ENCODE measurements at places on chromosomes 1 and 21. TPM values are rescaled to one million over a fixed set of nuclear protein-coding genes. Genes with fewer than 3 reads are reported as not detected.

DNA sequence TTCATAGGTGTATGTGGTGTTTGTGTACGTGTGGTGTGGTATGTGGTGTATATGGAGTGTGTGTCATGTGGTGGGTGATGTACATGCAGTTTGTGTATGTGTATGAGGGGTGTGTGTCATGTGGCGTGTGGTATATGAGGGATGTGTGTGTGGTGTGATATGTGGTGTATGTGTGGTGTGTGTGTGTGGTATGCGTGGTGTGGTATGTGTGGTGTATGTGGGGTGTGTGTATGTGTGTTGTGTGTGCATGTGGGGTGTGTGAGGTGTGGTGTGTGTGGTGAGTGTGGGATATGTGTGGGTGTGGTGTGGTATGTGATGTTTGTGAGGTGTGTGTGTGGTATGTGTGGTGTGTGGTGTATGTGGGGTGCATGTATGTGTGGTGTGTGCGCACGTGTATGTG lies 272.4 kb downstream of the PCP4 start:
- H3K4me3 ChIP-seq: no peak overlapping the region
- DNase-seq: no peak
- peaks cover 3% of the 10 kb centered on the region for H3K4me1 ChIP-seq
- H3K27ac ChIP-seq: no peak overlapping the region
- H3K27me3 ChIP-seq: no peaks in the 10 kb centered on the region

DNA sequence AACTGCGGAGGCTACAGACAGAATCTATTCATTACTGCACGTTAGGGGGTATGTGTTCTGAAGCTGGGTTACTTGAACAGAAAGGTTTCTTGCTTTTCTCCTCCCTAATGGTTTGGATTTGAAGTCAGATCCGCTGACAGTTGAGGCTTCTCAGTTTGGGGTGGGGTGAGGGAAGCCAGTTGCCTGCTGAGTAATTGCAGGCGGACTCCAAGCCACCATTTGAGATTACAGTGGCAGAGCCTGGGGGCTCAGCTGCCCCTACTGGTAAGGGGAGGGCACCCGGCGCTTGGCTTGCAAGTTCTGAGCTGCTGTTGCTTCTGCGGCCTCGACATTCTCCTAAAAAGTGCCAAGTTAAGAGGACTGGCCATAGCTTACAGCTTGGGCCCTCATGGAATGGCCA lies 2.0 kb downstream of the GRHL3 start:
- H3K4me3 ChIP-seq: no peak overlapping the region
- no peak for DNase-seq
- peaks cover 14% of the 10 kb centered on the region for H3K4me1 ChIP-seq
- H3K27me3 ChIP-seq: peaks cover 10% of the 10 kb centered on the region

GRCh38 chr1:24020025-24020424 lies 39.9 kb upstream of the SRSF10 start:
- H3K4me1 ChIP-seq: peaks cover 36% of the 10 kb centered on the region
- DNase-seq: no peak
- H3K36me3 ChIP-seq: no peaks in the 10 kb centered on the region
- no peaks in the 10 kb centered on the region for H3K27me3 ChIP-seq
- peak overlapping the region; percentile 96 for H3K27ac ChIP-seq

- no peaks in the 10 kb centered on the region for H3K27me3 ChIP-seq
- no peaks in the 10 kb centered on the region for H3K4me1 ChIP-seq
- no peak overlapping the region for H3K27ac ChIP-seq
- DNase-seq: no peak
- no peaks in the 10 kb centered on the region for H3K36me3 ChIP-seq
Observed at GRCh38 chr1:245433561-245433960, 278.8 kb downstream of the KIF26B start.

DNA sequence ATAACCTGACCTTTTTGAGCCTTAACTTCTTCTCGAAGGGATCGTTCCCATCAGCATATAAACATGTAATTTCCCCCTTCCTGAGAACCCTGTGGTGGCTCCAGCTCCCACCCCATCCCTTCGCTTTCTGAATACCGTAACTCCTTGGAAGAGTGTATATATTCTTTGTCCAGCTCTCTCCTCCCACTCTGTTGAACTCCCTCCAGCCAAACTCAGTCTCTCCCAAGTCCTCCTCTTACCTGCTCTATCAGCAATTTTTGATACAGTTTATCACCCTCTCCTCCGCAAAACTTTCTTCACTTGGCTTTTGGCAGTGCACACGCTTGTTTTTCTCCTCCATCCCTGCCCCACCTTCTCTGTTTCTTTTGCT lies 109.9 kb upstream of the SLC25A33 start:
- no peaks in the 10 kb centered on the region for H3K27me3 ChIP-seq
- H3K27ac ChIP-seq: peak overlapping the region; percentile 72
- H3K36me3 ChIP-seq: no peaks in the 10 kb centered on the region

DNA sequence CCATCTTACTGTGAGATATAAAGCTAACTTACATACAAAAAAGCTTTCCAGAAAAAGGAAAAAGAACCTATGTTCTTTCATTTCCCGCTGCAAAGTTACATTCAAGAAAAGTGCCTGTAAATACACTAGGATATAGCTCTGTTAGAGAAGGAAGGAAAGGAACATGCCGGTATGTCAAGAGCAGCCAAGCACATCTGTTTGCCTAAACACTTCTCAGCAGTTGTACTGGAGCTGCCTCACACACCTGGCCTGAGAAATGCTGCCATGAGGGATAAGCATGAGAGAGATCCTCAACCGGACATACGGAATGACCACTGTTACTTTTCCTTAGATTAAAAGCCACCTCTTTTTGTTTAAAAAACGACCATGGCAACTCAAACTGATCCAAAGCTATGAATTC lies 189.7 kb downstream of the RERE start:
- H3K27me3 ChIP-seq: no peaks in the 10 kb centered on the region
- H3K4me3 ChIP-seq: no peak overlapping the region
- H3K27ac ChIP-seq: no peak overlapping the region
- H3K4me1 ChIP-seq: peaks cover 39% of the 10 kb centered on the region
- no peaks in the 10 kb centered on the region for H3K36me3 ChIP-seq
- DNase-seq: no peak

DNA sequence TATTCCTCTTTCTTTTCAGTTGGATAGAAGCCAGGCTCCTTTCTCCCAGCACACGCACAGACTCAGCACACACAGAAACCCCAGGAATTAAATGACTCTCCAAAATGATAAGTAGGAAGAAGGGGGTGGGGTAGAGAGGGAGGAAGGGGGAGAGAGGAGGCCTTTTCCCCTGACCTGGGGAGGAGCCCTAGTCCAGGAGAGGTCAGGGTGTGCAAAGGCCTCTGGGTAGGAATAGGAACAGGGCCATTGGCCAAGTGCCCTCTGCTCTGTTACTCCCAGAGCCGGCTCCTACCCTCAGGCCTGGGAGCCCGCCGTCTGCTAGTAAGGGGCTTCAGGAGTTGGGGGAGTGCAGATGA lies 35.6 kb upstream of the PUM1 start:
- H3K4me3 ChIP-seq: no peak overlapping the region
- H3K4me1 ChIP-seq: peaks cover 18% of the 10 kb centered on the region

GRCh38 chr1:168202941-168203654 lies 22.7 kb upstream of the SFT2D2 start:
- H3K27me3 ChIP-seq: no peaks in the 10 kb centered on the region
- H3K36me3 ChIP-seq: peaks cover 34% of the 10 kb centered on the region
- no peak for DNase-seq
- H3K27ac ChIP-seq: no peak overlapping the region
- H3K4me1 ChIP-seq: no peaks in the 10 kb centered on the region
- no peak overlapping the region for H3K4me3 ChIP-seq

- no peak for DNase-seq
- no peaks in the 10 kb centered on the region for H3K36me3 ChIP-seq
- no peak overlapping the region for H3K4me3 ChIP-seq
- H3K27ac ChIP-seq: no peak overlapping the region
- no peaks in the 10 kb centered on the region for H3K27me3 ChIP-seq
Observed at GRCh38 chr1:78254517-78254916, 208.8 kb downstream of the GIPC2 start.

DNA sequence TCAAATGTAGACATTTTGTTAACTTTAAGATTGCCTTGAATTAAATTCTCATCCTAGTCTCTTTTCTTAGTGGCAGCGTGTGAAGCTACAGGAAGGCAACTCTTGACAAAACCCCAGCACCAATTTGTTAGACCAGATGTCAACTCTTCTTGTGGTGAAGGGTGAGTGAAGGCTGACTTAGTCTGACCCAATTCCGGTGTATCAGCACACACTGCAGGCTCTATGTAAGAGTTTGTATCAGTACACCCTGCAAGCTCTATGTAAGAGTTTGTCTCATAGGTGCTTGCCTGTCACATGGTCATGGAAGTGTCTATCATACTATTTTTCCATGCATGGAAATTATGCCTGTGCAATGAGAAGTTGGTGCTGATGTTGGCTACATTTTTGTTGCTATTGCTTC lies 16.8 kb downstream of the CR2 start:
- no peak overlapping the region for H3K4me3 ChIP-seq
- peaks cover 7% of the 10 kb centered on the region for H3K27me3 ChIP-seq
- no peak overlapping the region for H3K27ac ChIP-seq
- no peaks in the 10 kb centered on the region for H3K36me3 ChIP-seq
- DNase-seq: no peak

- H3K27me3 ChIP-seq: no peaks in the 10 kb centered on the region
- no peaks in the 10 kb centered on the region for H3K4me1 ChIP-seq
- no peak for DNase-seq
- no peaks in the 10 kb centered on the region for H3K36me3 ChIP-seq
Observed at GRCh38 chr21:25831300-25831960, 96.7 kb downstream of the GABPA start.

GRCh38 chr1:31064111-31064717 lies 1.3 kb downstream of the PUM1 start:
- no peak for DNase-seq
- H3K4me3 ChIP-seq: peak overlapping the region; percentile 90
- H3K27ac ChIP-seq: peak overlapping the region; percentile 98
- H3K27me3 ChIP-seq: no peaks in the 10 kb centered on the region

GRCh38 chr1:47598357-47598756 lies 160.5 kb downstream of the FOXD2 start:
- peaks cover 9% of the 10 kb centered on the region for H3K27me3 ChIP-seq
- no peaks in the 10 kb centered on the region for H3K4me1 ChIP-seq
- H3K4me3 ChIP-seq: no peak overlapping the region
- no peaks in the 10 kb centered on the region for H3K36me3 ChIP-seq

GRCh38 chr21:34611528-34611927 lies 3.4 kb downstream of the RCAN1 start:
- no peaks in the 10 kb centered on the region for H3K36me3 ChIP-seq
- no peak overlapping the region for H3K4me3 ChIP-seq
- H3K27ac ChIP-seq: no peak overlapping the region

DNA sequence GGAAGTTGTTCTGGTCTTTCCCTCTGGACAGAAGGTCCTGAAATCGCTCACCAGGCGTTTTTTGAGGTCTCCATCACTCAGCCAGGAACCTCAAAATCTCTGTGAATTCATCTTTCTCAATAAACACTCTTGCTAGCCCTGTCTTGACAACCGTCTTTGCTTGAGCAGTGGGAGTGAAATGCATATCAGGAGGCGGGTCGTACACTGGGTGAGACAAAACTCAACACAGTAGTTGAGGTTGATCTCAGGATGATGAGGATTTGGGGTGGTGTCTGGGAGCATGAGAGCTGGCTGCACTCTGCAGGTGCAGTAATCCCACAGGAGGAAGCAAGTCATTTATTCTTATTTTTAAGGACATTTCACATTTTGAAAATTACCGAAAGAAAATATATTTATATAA lies 1.9 kb downstream of the GPR25 start:
- H3K27ac ChIP-seq: no peak overlapping the region
- no peak overlapping the region for H3K4me3 ChIP-seq
- H3K36me3 ChIP-seq: no peaks in the 10 kb centered on the region
- peaks cover 55% of the 10 kb centered on the region for H3K27me3 ChIP-seq

DNA sequence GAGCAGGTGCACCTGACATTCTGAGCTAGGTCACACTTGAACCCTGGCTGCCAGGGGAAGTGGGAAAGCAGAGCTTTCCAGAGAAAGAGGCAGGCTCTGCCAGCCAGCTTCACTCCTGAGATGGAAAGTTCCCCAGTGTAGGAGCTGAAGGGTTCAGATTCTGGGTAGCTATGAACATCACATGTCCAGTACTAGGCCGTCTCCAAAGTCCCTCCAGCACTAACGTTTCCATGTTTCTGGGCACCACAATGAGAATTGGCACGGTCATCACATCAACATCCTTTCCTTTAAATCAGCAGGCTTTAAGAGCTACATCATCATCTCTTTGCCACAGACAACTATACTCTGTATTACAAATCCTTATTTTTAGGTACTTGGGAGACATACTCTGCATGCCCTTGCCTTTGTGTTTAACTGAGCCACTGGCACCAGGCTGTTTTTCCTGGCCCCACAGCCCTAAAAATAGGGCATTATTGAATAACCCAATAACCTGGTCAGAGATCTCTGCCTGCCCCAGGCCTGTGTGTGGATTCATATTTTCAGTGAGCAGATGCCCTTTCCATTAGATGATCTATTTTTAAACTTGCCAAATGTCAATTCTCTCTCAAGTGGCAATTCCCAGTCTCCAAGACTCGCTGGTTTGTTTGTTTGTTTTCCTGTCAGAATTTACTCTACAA lies 35.4 kb upstream of the USP24 start:
- H3K27ac ChIP-seq: no peak overlapping the region
- H3K27me3 ChIP-seq: no peaks in the 10 kb centered on the region
- H3K36me3 ChIP-seq: no peaks in the 10 kb centered on the region
- no peak overlapping the region for H3K4me3 ChIP-seq
- no peak for DNase-seq

GRCh38 chr1:66050123-66050522 lies 257.4 kb downstream of the PDE4B start:
- DNase-seq: no peak
- H3K27ac ChIP-seq: no peak overlapping the region
- H3K4me3 ChIP-seq: no peak overlapping the region
- no peaks in the 10 kb centered on the region for H3K27me3 ChIP-seq
- no peaks in the 10 kb centered on the region for H3K36me3 ChIP-seq

- H3K27ac ChIP-seq: no peak overlapping the region
- H3K4me1 ChIP-seq: no peaks in the 10 kb centered on the region
- DNase-seq: no peak
Observed at GRCh38 chr1:177185209-177185608, 14.5 kb downstream of the BRINP2 start.

GRCh38 chr1:67194209-67194863 lies 28.1 kb downstream of the IL23R start:
- H3K4me3 ChIP-seq: no peak overlapping the region
- no peaks in the 10 kb centered on the region for H3K36me3 ChIP-seq
- H3K27ac ChIP-seq: no peak overlapping the region
- DNase-seq: no peak

The ARHGAP30 gene
- total RNA-seq: 38.0 TPM

The XCL1 gene
- total RNA-seq: 0.90 TPM

The TNFRSF9 gene
- 0.49 TPM for total RNA-seq

The TMPRSS2 gene
- total RNA-seq: 83.6 TPM

The LRRC47 gene
- 34.2 TPM for total RNA-seq

The CR1L gene
- not detected for total RNA-seq

The FAM72B gene
- 0.55 TPM for total RNA-seq

The OR2AK2 gene
- not detected for total RNA-seq

The CHI3L1 gene
- total RNA-seq: 85.1 TPM
